ENCODE measurements at places on chromosomes 4 and X. TPM values are rescaled to one million over a fixed set of nuclear protein-coding genes. Genes with fewer than 3 reads are reported as not detected.

The KDR gene
- 60.7 TPM for total RNA-seq

The PDCL2 gene
- total RNA-seq, result not detected

The TMPRSS11D gene
- total RNA-seq, result not detected

DNA sequence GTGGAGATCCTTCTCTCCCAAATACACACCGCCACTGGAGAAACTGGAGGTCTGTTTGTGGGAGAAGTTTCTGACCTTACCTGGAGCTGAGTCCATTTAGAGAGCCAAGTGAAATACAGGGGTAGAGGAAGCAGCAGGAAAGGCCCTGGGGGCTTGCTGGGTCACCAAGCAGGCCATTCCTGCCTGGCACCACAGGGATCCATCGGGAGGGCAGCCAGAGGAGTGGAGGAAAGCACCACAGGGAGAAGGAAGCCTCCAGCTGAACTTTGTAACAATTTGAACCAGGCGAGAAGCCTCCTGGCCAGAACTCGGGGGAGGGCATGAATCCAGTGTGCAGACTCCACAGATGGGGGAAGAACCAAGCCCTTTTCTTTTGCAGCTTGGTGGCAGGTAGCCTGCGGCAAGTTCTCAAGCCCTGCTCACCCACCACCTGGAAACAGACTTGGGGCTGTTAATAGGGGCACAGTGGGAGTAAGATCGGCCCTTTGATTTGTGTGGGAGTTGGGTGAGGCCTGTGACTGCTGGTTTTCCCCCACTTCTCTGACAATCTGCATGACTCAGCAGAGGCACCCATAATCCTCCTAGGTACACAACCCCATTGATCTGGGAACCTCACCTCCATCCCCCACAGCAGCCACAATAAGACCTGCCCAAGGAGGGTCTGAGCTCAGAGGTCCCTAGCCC lies 94.6 kb downstream of the IRS4 start:
- no peak for DNase-seq

DNA sequence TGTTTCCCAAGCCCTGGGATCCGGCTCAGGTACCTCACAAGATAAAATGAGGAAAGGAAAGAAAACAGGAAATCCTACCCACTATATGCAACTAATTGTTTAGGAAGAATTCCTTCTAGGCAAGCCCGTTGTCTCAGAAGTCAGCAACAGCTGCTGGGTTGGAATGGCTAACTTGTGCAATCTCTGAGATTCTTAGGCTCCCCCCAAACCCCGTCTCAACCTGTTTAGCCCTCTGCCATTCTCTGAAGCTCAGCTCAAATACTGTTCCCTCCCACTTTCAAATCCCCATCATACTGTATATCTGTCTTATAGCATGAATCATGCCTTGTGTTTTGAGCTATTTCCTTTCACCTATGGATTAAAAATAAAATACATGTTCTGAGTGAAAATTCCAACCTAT lies 28.9 kb downstream of the STARD8 start:
- DNase-seq, result no peak

DNA sequence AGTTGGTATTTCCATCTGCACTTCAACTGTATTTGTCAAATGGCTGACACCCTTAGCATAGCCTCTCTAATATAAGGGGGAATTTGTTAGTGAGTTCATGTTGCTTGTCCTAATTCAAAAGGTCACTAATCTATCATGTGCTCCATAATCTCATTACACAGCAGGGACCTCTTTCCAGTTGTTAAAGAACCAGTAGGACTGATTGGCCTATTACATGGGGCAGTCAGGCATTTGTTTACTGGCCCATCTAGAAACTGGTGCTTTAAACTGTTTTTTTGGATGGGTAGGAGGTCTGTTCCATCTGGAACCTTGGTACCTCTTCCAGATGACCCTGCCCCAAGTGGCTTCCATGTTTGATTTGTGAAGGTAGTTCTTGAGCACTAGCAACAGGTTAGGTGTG lies 11.4 kb downstream of the ANK2 start:
- DNase-seq, result no peak

GRCh38 chr4:108159845-108160244 lies 8.9 kb downstream of the LEF1 start:
- DNase-seq, result no peak

The CENPC gene
- 49.1 TPM for total RNA-seq

DNA sequence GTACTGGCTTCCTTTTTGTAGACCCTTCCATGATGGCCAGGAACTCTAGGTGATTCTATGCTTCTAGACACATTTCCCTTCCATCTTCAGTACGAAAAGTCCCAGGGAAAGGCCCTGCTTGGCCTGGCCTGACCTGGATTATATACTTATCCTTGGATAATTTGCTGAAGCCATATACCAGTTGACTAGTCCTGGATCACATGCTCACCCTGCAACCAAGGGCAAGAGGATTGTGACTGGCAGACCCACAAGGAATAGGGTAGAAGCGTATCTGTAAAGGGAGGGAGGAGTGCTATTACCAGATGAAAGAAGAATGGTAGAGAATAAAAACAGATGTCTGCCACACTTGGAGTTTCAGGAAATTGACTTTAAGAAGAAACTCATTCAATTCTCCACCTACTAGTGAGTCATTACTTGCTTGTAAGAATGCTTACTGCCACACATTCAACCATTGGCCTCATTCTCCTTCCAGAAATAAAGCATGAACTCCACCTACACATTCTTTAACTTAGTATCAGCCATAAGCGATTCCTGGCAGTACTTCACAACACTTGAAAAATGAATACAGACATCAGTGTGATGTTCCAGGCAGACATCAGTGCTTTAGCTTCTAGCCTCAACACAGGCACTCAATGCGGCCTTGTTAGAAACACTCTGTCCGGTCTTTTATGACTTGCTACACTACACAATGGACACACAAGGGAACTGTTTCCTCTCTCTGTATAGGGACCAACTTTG lies 141.8 kb downstream of the CBR4 start:
- no peak for DNase-seq

The H2BW2 gene
- not detected for total RNA-seq

GRCh38 chrX:100647095-100647494 lies 3.1 kb downstream of the SRPX2 start:
- DNase-seq, result no peak

The CPXCR1 gene
- total RNA-seq, result not detected

- DNase-seq, result peak; percentile 71
These were observed 36.9 kb upstream of the ATOH1 start for GRCh38 chr4:93791570-93792195.

DNA sequence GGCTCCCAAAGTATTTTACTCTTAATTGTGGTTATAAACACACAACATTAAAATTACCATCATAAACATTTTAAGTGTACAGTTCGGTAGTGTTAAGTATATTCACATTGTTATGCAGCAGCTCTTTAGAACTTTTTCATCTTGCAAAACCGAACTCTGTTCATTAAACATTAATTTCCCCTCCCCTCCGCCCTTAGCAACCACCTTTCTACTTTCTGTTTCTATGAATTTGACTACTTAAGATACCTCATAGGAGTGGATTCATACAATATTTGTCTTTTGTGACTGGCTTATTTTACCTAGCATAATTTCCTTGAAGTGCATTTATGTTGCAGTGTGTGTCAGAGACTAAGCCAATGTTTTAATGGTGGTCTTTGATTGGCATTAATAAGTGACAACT lies 32.6 kb downstream of the IL13RA1 start:
- DNase-seq, result no peak

GRCh38 chr4:77036206-77036605 lies 39.6 kb downstream of the CCNI start:
- no peak for DNase-seq

The ESX1 gene
- not detected for total RNA-seq

GRCh38 chrX:20284444-20284843 lies 17.7 kb upstream of the RPS6KA3 start:
- no peak for DNase-seq

- DNase-seq, result no peak
These were observed 1000.0 kb downstream of the CCSER1 start for GRCh38 chr4:91127192-91127591.

GRCh38 chr4:76276813-76277212 lies 25.3 kb downstream of the FAM47E start:
- DNase-seq, result no peak

- no peak for DNase-seq
These were observed 20.2 kb upstream of the RASL11B start for GRCh38 chr4:52841682-52842456.

DNA sequence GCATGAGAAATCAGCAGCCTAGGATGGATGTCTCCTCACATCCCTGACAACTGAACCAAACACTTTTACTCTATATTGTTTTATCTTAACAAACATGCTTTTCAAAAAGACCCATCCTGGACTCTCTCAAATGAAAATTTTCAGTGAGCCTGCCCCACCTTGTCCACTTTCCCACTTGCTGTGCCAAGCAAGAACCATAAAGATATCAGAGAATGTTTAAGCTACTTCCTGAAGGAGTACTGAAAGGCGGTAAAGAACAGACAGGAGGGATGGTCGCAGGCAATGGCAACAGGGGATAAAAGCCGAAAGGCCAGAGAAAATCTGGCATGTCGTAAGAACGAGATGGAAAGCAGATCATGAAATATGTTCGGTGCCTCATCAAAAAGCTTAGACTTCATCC lies 10.5 kb downstream of the APBB2 start:
- DNase-seq, result no peak

DNA sequence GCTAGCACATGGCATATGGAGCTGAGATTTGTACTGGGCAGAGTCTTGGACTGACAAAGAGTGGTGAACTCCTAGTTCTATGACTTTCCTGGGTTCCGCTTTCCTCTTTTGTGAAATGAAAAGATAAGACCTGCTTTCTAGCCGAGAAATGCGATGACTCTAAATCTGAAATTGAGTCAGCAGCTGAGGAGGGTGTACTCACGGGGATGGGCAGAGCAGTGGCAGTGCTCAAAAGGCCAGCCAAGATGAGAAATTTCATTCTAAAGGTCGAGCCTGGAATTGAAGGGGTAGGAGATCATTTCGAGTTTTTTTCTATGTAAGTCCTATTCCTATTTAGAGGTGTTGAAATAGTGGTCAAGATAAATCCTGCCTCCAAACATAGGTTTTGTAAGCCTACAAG lies 47.0 kb downstream of the NUDT9 start:
- DNase-seq, result no peak

The SPANXD gene
- total RNA-seq, result not detected

DNA sequence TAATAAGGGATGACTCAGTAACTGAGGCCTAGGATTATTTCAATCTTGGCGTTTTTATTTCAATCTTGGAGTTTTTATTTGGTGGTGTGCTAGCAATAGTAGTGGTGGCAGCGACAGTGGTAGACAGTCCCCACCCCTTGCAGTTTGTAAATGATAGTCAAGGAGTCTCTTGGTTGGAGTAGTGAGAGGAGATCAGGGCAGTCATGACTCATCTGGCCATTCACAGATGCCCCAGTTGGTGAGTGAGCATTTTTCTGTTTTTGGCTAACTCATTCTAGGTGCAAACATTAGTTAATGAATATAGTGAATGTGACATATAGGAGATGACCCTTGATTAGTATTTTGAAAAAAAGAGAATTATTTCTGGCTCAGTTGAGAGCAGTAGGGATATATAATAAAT lies 93.5 kb upstream of the ADAD1 start:
- DNase-seq, result no peak

- no peak for DNase-seq
These were observed 9.8 kb downstream of the LAMP2 start for GRCh38 chrX:120459309-120459708.

Data from sciatic nerve (tissue), 2 donors.